ENCODE measurements at places on chromosomes 11 and 22. TPM values are rescaled to one million over a fixed set of nuclear protein-coding genes. Genes with fewer than 3 reads are reported as not detected.

FLRT1 gene
- total RNA-seq: 0.13 TPM

MS4A6E gene
- not detected for total RNA-seq

GRAMD1B gene
- total RNA-seq: 3.5 TPM

POLR2L gene
- 112 TPM for total RNA-seq

APOA5 gene
- total RNA-seq: not detected

BIK gene
- total RNA-seq: 2.5 TPM

CCDC89 gene
- 2.5 TPM for total RNA-seq

BCO2 gene
- 8.7 TPM for total RNA-seq

KDM4E gene
- not detected for total RNA-seq

DNA sequence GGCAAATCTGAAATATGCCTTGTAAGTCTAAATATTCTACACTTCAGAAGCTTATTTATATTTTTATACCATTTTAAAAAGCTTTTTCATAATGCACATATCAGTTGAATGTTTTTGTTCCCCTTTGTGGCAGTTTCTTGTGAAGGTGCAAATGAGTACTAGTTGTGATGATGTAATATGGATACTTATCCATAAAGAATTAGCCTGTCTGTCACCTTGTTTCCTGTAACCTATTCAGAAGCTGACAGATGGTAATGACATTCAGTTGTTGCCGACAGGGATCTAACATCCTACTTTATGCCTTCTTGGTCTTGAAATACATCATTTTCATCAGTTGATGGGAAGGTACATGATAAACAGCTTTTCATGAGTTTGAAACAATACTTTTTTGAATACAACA, 2.9 kb downstream of the QSER1 start:
- DNase-seq: no peak

DNA sequence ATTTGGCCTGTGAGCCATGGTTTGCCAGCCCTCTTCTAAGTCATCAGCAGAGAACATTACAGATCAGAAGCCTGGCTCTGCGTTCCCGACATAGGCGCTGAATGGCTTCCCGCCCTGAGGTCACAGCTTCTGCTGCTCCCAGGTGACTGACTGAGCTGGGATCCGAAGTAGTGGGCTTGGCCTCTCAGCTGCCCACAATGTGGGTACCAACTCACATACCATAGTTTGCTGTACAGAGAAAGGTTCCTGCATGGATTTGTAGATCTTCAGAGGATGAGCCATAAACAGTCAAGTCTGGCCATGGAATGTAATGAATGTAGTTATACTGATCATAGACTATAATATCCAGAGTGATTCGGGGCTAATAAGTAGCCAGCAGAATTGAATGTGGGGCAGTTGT, 42.6 kb downstream of the TEAD1 start:
- DNase-seq: no peak

GRCh38 chr22:48639021-48639795, 1188.5 kb downstream of the BRD1 start:
- no peak for DNase-seq

- no peak for DNase-seq
Observed at GRCh38 chr11:79170321-79170720, 270.5 kb downstream of the TENM4 start.

DNA sequence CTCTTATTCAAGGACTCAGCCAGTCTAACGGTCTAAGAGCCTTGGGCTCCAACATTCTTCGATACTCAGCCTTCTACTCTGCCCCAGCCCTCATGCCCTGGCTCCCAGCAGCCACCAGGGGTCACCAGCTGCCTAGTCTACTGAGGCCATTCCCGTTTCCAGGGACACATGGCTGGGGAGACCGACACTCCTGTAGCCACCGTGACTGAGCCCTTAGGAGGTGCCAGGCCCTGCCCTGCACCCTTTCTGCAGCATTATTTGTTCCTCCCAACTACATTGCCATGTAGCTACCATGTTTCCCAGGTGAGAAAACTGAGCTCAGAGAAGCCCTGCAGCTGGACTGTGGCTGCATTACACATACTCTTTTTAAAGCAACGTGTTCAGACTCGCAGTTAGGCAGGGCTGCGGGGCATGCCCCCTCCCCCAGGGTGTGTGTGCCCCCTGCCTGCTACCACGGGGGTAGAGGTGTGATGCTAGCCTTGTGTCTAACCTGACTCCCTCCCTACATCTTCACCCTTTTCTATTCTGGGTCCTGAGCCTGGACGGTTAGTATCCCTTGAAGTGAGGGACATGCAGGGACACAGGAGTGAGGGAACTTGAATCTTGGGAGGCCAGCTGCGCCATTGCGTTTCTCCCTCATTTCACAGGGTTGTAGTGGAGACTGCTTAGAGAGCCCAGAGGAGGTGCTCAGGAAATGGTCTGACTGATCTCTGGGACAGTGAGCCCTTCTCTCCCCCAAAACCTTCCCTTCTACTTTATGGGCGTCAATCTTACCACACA, 17.5 kb downstream of the ATG16L2 start:
- DNase-seq: peak; percentile 87

DNA sequence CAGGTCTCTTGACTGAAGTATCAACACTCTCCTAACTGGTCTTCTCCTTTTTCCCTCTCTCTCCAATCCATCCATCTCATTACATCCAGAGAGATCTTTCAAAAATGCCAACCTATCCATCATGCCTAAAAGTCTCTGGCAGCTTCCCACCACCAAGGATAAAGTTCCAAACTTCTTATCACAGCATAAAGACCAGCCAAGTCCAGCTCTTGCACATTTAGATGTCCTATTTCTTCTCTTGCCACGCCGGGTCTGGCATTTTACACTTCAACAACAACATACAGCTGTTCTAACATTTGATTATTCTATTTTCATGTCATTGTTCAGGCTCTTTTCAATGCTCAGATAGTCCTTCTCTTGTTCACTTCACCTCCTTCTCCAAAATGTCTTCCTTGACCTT, 70.6 kb downstream of the RELT start:
- no peak for DNase-seq

DNA sequence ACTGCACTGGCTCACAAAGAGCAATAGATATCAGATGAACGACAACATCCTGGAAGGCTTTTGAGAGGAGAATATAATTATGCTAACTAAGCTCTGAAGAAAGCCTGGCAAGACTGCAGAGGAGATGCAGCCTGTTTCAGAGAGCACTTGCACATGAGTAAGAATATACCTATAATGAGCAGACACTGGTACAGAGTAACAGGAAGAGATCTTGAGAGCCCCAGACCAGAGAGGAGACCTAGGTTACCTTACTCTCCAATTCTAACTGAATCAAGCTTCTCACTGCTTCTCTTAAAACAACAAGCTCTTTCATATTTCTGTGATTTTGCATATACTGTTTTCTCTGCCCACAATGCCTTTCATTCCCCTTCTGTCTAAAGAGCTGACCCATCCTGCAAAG, 66.5 kb downstream of the FAM168A start:
- no peak for DNase-seq

DNA sequence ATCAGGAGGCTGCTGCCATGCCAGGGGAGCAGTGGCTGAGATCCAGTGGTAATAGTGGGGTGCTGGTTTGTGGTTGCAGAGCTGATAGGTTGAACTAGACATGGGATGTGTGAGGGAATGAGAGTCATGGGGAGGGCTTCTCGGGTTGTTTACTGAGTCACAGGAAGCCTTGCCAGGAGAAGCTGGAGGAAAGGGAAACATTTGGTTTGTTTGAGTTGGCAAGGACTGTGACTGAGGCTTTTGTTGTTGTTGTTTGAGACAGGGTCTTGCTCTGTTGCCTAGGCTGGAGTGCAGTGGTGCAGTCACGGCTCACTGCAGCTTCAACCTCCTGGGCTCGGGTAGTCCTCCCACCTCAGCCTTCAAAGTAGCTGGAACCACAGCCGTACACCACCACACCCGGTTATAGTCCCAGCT, 49.3 kb downstream of the CABIN1 start:
- peak; percentile 67 for DNase-seq

GRCh38 chr11:126637795-126638175, 282.3 kb downstream of the ST3GAL4 start:
- no peak for DNase-seq

- peak; percentile 73 for DNase-seq
Observed at GRCh38 chr22:19717691-19718455, 3.6 kb downstream of the SEPTIN5 start.

GRCh38 chr11:80916173-80916798, 1475.5 kb upstream of the TENM4 start:
- no peak for DNase-seq

- DNase-seq: no peak
Observed at GRCh38 chr11:43735961-43736360, 55.4 kb downstream of the HSD17B12 start.

GRCh38 chr11:67645521-67646461, 4.7 kb downstream of the ACY3 start:
- peak; percentile 41 for DNase-seq

- DNase-seq: peak; percentile 67
Observed at GRCh38 chr11:83159902-83160865, 3.3 kb downstream of the PCF11 start.

- DNase-seq: no peak
Observed at GRCh38 chr22:37187891-37188761, at the start of gene C1QTNF6. TSS of gene C1QTNF6 (minus strand) at chr22:37188247. CDS start at chr22:37188213, 34 bp downstream.

DNA sequence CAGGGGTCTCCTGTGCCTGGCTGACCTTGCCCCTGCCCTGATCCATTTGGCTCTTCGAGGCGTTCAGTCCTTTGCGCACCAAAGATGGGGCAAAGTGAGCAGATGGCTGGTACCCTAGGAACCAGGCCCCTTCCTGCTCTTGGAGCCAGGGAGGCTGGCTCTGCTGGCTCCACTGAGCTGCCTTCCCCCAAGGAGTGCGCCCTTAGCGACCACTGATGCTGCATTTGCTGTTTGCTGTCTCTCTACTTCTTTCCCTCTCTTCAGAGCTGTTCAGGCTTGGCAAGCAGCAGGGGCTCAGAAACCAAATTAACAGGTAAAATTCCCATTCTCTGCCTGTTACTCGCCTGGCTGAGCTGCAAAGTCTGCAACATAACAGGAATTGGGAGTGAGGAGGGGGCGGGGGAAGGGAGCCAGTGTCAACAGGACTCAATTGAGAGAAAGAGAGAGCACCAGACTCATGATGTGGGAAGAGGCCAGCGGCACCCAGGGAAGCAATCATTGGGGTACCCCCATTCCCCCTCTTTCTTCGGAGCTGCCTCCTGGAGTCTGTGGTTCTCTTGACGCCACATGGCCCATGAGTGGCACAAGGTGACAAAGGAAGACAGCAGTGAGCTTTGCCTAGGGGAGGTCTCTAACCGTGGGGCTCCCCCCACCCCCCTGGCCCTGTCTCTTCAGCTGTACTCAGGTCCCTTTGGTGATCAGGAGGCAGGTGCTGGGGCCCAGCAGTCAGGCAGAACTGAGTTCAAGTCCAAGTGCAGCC, 102.3 kb downstream of the TP53I11 start:
- DNase-seq: no peak

DNA sequence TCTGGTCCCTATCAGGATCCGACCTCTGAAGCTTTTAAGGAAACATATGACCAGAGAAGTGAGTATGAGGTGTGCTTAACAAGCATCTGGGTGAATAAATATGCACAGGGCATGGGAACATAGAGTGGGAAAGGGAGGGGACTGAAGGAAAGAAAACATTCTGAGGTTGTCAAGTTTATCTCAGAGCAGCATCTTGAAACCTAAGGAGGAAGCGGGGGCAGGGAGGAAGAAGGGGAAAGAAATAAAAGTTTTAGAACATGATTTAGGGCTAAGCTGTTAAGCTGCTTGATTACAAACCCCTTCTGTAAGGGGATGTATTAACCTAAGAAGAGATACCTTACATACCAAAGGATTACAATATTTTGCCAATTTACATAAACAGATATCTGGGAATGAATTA, 24.0 kb upstream of the SC5D start:
- no peak for DNase-seq

DNA sequence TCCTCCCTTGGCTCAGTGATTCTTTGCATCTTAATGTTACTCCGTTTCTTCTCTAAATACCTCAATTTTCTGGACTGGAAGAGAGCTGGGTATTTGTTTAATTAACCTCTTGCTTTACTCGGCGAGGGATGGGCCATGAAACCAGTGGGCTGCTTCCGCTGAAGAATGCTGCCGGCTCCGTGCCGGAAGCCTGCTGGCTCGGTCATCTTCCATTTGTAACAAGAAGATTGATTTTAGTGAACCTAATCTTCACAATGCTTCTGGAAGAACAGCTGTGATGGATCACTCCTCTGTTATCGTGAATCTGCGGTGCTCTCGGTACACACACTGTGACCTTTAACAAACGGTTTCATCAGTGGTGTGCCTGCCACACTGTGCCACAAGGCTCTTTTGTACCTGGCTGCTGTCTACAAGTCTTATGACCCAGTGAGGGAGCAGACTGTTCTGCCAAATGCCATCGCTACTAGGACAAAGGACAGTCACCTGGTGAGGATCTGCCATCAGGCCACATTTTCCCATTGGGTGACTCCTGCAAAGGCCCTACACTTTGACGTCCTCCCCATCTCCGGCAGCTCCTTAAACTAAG, 25.3 kb upstream of the PARVB start:
- DNase-seq: no peak

DNA sequence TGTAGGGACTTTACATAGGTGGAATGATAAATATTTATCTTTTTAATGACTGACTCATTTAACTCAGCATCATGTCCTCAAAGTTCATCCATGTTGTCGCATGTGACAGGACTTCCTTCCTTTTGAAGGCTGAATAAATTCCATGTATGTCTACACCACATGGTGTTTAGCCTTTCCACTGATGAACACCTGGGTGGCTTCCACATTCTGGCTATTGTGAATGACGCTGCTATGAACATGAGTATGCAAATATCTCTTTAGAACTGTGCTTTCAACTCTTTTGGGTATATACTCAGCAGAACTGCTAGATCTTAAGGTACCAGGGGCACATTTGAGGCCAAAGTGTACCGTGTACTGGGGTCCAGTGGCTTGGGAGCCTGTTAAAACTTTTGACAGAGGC, 24.1 kb downstream of the LARGE1 start:
- no peak for DNase-seq

- DNase-seq: no peak
Observed at GRCh38 chr22:22203048-22203971, 41.3 kb upstream of the VPREB1 start.

DNA sequence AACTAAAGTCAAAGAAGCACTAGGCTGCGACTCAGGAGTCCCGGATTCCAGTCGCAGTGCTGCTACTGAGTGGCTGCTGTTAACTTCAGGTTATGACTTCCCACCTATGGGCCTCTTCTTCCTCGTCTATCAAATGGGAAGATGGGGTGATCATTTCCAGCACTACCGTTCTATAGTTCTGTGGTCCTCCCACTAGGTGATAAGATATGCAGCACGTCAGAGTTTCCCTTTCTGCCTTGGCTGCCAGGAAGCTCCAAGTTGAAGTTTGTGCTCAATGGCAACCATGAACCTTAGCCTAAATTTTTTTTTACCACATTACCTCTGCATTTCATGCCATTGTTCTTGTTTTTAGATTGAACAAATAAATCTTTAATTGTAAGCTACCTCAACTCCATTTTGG, 38.7 kb downstream of the ALX4 start:
- no peak for DNase-seq

- no peak for DNase-seq
Observed at GRCh38 chr11:120681434-120682331, 170.1 kb downstream of the GRIK4 start.

DNA sequence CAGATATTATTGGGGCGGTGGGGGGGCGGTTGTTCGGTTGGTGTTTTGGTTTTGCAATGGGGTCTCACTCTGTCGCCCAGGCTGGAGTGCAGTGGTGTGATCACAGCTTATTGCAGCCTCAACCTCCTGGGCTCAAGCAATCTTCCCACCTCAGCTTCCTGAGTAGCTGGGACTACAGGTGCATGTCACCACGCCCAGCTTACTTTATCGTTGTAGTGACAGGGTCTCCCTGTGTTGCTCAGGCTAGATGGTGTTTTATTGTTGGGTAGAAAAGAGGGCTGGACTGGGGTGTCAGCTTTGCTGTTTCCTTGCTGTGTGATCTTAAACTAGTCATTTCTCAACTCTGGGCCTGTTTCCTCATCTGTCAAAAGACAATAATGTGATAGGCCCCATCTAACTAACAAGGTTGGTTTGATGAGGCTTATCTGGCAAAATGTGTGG, 17.5 kb upstream of the MYH9 start:
- DNase-seq: no peak
